Urinary bladder (tissue), 4 donors: ENCODE measurements at places on chromosomes 4 and X.

GRCh38 chr4:166045457-166045856 is 172.4 kb downstream of the TLL1 start:
- no peak for DNase-seq

- no peak for DNase-seq
Measured at GRCh38 chrX:115364670-115365069, 75.2 kb downstream of the LUZP4 start.

GRCh38 chr4:170080496-170080895 is 9.3 kb downstream of the AADAT start:
- no peak for DNase-seq

DNA sequence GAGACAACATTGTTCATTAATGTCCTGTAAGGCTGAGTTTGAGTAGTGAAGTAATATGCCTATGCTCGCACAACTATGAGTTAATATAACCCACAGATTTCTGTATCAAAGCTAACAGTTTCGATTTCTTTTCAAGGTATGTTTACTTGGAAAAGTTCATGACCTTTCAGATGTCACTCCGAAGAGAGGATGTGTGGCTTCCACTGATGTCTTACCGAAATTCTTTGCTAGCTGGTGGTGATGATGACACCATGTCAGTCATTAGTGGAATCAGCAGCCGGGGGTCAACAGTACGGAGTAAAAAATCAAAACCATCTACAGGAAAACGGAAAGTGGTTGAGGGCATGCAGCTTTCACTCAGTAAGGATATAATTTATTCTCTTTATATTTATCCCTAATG is 124.9 kb downstream of the STAG2 start:
- no peak for DNase-seq

DNA sequence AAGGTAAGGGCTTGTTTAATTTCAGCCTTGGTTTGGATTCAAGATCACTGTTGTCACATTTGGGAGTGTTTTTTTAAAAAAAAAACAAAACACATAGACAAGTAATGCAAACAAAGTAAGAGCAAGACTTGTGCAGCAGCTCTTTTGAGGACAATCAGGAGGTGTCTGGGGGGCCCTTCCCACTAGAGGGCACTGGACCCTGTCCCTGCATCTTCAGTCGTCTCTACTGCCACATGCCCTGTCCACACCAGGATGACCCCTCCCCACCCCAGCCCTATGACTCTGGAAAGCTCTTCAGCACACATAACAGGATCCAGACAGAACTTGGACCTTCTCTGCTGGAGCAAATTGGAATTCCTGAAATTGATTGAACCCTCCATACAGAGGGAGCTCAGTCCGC is 71.0 kb downstream of the USP46 start:
- no peak for DNase-seq

GRCh38 chr4:177803151-177803550 is 360.9 kb upstream of the AGA start:
- no peak for DNase-seq

DNA sequence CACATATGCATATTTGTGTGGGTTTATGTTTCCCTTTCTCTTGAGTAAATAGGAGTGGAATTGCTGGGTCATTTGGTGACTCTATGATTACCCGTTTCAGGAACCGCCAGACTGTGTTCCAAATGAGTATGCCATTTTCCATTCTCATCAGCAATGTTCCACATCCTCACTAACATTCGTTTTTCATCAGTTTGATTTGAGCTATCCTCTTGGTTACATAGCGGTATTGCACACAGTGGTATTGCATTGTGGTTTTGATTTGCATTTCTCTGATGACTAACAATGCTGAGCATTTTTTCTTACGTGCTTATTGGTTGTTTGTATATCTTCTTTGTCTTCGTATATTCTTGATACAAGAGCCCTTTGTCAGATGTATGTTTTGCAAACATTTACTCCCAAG is 218.0 kb upstream of the AMOT start:
- no peak for DNase-seq

- no peak for DNase-seq
Measured at GRCh38 chrX:147072747-147073146, 258.2 kb upstream of the CXorf51A start.

DNA sequence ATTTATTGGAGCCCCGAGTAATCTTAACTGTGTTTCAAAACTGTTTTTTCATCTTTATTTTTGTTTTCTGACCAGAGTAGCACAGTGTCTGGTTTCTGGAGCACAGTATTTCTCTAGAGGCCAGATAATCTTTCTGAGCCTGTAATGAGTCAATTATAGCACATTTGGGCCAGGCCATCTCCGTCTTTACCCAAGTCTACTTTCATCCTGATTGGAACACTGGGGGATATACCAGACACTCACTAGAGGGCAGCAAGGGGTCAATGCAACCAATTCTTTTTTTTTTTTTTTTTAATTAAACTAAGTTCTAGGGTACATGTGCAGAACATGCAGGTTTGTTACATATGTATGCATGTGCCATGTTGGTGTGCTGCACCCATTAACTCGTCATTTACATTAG is 282.0 kb downstream of the ARHGAP24 start:
- DNase-seq, result no peak

- no peak for DNase-seq
Measured at GRCh38 chrX:130395341-130395740, 6.4 kb upstream of the RBMX2 start.

DNA sequence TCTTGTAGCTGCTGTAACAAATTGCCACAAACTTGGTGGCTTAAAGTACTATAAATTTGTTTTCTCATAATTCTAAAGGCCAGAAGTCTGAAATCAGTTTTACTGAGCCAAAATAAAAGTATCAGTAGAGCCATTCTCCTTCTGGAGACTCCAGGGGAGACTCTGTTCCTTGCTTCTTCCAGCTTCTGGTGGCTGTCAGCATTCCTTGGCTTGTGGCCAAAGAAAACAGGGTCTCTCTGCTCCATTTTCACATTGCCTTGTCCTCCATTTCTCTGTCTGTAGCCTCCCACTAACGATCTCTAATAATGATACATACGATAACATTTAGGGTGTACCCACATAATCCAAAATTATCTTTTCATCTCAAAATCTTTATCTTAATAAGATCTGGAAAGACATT is 200.4 kb downstream of the MAB21L2 start:
- DNase-seq, result no peak

- DNase-seq, result no peak
Measured at GRCh38 chr4:4641661-4642495, 100.0 kb upstream of the STX18 start.

DNA sequence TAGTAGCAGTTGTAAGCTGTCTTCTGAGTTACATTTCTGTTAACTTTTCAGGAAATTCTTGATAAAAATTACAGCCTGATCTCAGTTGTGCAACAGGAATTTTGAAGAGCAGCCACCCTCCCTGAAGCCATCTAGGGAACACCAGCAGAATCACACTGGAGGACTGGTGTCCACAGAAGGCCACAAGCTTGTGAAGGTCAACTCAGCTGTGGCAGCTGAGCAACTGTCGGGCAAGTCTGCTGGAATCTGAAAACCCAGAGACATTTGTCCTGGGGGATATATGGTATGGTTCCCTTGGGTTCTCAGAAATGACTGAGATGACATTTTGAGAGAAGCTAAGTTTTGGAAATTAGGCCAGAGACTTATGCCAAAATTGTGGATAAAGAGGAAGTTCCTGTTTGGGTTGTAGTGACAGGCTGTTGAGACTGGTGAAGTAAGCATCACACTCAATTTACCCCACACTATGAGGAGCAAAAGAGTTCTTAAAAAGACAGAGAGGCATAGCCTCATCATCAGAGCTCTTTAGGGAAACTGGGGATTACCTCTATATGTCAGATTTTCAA is 78.1 kb upstream of the TNIP3 start:
- no peak for DNase-seq

DNA sequence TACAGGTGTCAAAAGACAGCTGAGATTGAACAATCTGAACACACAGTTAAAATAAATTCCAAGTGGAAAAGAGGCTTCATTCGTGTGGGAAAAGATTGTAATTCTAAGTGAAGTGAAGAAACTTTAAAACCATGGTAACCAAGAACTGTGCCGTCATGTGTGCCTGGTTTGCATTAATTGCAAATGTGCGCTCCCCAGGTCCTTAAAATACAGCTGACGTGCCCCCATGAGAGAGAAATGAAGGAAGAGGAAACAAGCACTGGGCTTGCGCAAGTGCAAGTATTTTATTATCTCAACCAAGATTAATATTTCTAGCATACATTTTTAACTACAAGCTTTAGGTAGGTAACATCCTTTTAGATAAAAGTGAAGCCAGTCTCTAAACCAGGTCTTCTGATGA is 92.5 kb downstream of the PARM1 start:
- no peak for DNase-seq

- no peak for DNase-seq
Measured at GRCh38 chr4:11228530-11228929, 200.2 kb downstream of the HS3ST1 start.

DNA sequence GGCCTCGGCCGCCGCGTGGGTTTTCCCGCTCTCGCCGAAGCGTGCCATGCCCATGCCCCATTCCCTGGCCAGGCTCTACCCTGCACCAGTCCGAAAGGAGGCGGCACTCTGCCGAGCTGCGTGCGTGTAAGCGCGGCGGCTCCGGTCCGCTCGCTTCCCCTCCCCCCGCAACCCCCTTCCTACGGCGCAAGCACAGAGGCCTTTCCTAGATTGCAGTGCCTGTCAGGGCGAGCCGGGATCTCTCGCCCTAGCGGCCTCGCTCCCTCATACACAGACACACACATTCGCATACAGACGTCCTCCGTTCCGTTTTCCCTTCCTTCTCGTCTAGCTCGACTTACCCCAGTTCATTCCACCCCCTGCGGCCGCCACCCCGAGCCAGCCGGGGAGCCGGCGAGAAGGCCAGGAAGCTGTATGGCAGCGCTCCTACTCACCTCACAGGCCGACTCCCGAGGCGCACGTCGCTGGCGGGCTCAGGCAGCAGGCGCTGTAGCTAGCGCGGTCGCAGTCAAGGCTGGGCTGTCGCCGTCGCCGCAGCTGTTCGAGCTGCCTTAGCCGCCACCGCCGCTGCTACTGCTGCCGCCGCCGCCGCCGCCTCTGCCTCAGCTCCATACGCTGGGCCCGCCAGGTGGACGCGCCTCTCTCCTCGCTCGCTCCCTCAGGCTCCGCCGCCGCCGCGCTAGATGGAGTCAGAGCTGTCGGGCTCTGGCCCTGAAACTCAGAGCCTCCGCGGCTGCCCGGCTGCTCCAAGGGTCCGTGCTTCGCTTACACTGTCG is 615 bp downstream of the NEXMIF start:
- no peak for DNase-seq

GRCh38 chrX:64975491-64975890 is 759 bp downstream of the ZC4H2 start:
- DNase-seq, result no peak

GRCh38 chrX:11567528-11568220 is 98.0 kb downstream of the ARHGAP6 start:
- DNase-seq, result no peak

GRCh38 chrX:72203421-72203820 is 21.9 kb downstream of the PIN4 start:
- DNase-seq, result no peak
